Activated B cell treated with CpG ODN at 0.5 μM for 24 hours (primary cell): ENCODE measurements at places on chromosomes 2 and 18. TPM values are rescaled to one million over a fixed set of nuclear protein-coding genes. Genes with fewer than 3 reads are reported as not detected.
A peak's percentile ranks its signal among the peaks of the same experiment; 100 is the strongest.

DNA sequence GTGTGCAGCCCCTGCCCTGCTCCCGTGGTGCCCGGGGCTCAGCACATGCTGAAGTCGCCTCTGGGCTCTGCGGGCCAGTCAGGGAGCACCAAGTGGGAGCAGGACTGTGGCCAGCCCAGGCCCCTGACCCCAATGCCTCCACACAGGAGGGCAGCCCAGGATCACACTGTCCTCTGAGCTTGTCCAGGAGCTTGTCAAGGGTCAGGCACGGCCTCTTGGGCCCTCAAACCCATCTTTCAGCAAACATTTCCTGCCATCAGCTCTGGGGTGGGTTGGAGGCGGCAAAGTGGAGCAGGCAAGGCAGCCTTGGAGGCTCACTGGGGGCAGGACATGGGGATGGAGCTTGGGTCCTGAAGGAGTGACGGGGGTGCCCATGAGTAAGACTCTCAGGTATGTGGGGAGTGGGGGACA lies 10.3 kb downstream of the SNED1 start:
- peak; percentile 8 for DNase-seq
- H3K27ac ChIP-seq: no peak overlapping the region
- no peaks in the 10 kb centered on the region for H3K36me3 ChIP-seq
- H3K4me3 ChIP-seq: no peak overlapping the region
- H3K4me1 ChIP-seq: peaks cover 3% of the 10 kb centered on the region

DNA sequence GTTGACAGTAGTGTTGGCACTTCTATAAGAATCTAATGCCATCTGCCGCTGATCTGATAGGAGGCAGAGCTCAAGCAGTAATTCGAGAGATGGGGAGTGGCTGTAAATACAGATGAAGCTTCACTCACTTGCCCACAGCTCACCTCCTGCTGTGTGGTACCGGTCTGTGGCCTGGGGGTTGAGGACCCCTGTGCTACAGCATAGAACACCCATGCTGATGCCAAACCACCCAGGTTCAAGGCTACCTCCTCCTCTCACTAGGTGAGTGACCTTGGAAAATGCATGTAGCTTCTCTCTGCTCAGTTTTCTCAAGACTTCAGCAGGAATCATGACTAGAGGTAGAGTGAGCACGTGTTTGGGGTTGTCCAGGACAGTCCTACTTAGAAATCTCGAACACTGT lies 263.4 kb downstream of the SH3BP4 start:
- H3K27ac ChIP-seq: no peak overlapping the region
- H3K4me1 ChIP-seq: no peaks in the 10 kb centered on the region
- DNase-seq: no peak
- H3K36me3 ChIP-seq: no peaks in the 10 kb centered on the region
- no peak overlapping the region for H3K4me3 ChIP-seq

The FOXD4L1 gene
- 0.17 and 0.35 TPM in 2 replicates for total RNA-seq

The STPG4 gene
- total RNA-seq: 0.60 and 1.0 TPM in 2 replicates

DNA sequence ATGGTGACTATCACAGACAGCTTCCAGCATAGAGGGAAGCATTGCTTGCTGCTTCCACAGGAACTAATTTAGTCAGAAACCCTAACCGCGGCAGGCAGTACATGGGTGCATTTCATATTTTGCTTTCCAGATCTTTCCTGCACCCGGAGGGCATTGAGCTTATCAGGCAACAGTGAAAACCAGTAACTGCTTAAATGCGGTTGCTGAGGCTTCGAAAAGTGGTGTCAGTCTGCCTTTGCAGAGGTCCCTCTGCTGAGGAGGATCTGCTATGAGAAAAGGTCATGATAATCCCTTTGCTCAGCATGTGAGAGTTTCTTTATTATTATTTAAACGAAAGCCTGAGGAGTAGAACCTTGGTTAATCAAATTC lies 44.6 kb upstream of the ROCK2 start:
- no peak for DNase-seq
- no peaks in the 10 kb centered on the region for H3K27me3 ChIP-seq
- H3K36me3 ChIP-seq: no peaks in the 10 kb centered on the region
- H3K4me3 ChIP-seq: no peak overlapping the region
- no peaks in the 10 kb centered on the region for H3K4me1 ChIP-seq
- no peak overlapping the region for H3K27ac ChIP-seq

- DNase-seq: no peak
- no peaks in the 10 kb centered on the region for H3K36me3 ChIP-seq
- peaks cover 2% of the 10 kb centered on the region for H3K27me3 ChIP-seq
- no peak overlapping the region for H3K4me3 ChIP-seq
- H3K4me1 ChIP-seq: no peaks in the 10 kb centered on the region
- H3K27ac ChIP-seq: no peak overlapping the region
These were observed 382.3 kb upstream of the CRIM1 start for GRCh38 chr2:35973132-35973736.

The LIMS3 gene
- 0.24 TPM in 1 of 2 replicates, not detected in the other for total RNA-seq

DNA sequence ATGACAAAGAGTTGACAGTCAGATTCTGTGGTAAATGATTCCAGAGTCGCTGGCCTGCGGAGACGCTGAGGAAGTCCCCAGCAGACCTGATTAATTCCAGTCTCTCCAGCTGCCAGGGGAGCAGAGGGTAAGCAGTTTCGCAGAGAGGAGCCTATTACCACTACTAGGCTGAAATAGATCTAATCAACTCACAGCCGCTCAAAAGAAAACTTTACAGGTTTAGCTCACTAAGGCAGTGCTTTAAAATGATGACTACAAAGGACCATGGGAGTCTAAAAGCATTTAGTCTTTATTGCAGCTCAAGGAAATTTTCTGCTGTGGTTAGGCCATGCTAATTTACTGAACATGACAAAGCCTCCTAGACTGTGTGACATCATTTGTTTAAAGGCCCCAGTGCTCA lies 445.6 kb upstream of the POU3F3 start:
- H3K4me1 ChIP-seq: no peaks in the 10 kb centered on the region
- DNase-seq: no peak
- no peaks in the 10 kb centered on the region for H3K27me3 ChIP-seq
- no peak overlapping the region for H3K27ac ChIP-seq

The ARHGAP25 gene
- total RNA-seq: 324 and 336 TPM in 2 replicates

The SPP2 gene
- not detected in 2 replicates for total RNA-seq

DNA sequence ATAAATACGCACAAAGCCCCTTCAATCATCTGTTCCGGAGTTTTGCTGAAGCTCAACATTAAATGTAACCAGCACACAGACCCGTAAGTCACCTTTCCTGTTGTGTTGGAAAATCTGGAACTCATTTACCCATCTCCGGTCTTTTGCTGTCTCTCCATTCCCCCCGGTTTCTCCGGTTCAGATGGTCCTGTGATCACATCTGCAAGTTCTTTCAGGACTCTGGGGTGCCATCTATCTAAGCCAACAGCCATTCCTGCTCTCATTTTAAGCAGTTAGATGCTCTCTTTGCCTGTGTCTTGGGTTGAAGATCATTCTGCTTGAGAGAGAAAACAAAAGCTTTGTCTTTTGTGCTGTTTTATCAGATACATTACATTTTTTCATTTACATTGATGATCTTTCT lies 91.7 kb upstream of the TGIF1 start:
- no peak overlapping the region for H3K4me3 ChIP-seq
- H3K36me3 ChIP-seq: no peaks in the 10 kb centered on the region
- no peak for DNase-seq
- H3K27ac ChIP-seq: no peak overlapping the region
- H3K27me3 ChIP-seq: no peaks in the 10 kb centered on the region

The TRABD2A gene
- total RNA-seq: 3.4 and 4.5 TPM in 2 replicates

DNA sequence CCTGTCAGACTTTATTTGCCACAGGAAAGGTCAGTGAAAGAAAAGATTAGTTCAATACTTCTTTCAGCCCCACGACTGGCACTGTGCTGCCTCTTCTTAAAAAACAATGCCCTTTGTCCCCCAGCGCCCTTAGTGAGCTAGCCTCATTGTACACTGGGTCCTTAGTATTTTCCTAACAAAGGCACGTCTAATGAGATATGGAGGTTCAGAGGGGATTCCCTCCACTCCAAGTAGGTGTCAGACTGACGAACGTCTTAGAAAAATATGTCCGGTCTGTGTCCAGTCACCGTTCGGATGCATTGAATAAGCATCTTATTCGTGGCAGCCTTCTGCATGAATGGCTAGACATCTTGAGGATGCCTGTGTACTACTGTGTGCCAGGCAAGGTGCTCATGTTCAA lies 1.1 kb downstream of the FECH start:
- H3K4me3 ChIP-seq: peak overlapping the region; percentile 86
- H3K27me3 ChIP-seq: no peaks in the 10 kb centered on the region
- H3K4me1 ChIP-seq: peaks cover 30% of the 10 kb centered on the region

GRCh38 chr2:191618046-191618780 lies 59.7 kb upstream of the NABP1 start:
- peak overlapping the region; percentile 86 for H3K27ac ChIP-seq
- peaks cover 52% of the 10 kb centered on the region for H3K4me1 ChIP-seq
- H3K4me3 ChIP-seq: peak overlapping the region; percentile 56
- H3K36me3 ChIP-seq: no peaks in the 10 kb centered on the region
- DNase-seq: no peak

- H3K36me3 ChIP-seq: peaks cover 70% of the 10 kb centered on the region
- H3K27ac ChIP-seq: no peak overlapping the region
- no peak overlapping the region for H3K4me3 ChIP-seq
- H3K27me3 ChIP-seq: no peaks in the 10 kb centered on the region
- no peaks in the 10 kb centered on the region for H3K4me1 ChIP-seq
- no peak for DNase-seq
These were observed 15.4 kb downstream of the PDK1 start for GRCh38 chr2:172571245-172571644.

DNA sequence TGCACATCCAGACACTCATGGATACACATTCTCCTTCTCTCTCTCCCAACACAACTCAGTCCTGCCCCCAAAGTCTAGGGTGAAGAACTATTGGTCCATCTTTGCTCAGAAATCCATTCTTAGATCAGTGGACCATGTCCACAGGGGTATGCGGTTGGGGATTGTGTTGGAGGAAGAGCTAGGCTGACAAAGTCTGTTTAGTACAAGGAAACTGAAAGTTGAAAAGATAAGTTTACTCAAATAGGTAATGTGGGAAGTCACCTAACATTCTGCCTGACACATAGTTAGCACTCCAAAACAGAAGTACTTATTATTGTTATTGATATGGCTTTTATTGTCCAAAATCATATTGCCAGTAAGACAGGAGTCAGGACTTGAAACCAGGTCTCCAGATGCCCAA lies 55.9 kb downstream of the ALK start:
- H3K36me3 ChIP-seq: no peaks in the 10 kb centered on the region
- no peak overlapping the region for H3K4me3 ChIP-seq
- H3K27me3 ChIP-seq: peaks cover 8% of the 10 kb centered on the region
- H3K4me1 ChIP-seq: no peaks in the 10 kb centered on the region
- no peak for DNase-seq
- H3K27ac ChIP-seq: no peak overlapping the region

GRCh38 chr2:202344178-202344577 lies 31.9 kb upstream of the BMPR2 start:
- H3K27ac ChIP-seq: no peak overlapping the region
- no peak for DNase-seq
- H3K27me3 ChIP-seq: no peaks in the 10 kb centered on the region
- no peak overlapping the region for H3K4me3 ChIP-seq
- no peaks in the 10 kb centered on the region for H3K4me1 ChIP-seq
- H3K36me3 ChIP-seq: peaks cover 3% of the 10 kb centered on the region

DNA sequence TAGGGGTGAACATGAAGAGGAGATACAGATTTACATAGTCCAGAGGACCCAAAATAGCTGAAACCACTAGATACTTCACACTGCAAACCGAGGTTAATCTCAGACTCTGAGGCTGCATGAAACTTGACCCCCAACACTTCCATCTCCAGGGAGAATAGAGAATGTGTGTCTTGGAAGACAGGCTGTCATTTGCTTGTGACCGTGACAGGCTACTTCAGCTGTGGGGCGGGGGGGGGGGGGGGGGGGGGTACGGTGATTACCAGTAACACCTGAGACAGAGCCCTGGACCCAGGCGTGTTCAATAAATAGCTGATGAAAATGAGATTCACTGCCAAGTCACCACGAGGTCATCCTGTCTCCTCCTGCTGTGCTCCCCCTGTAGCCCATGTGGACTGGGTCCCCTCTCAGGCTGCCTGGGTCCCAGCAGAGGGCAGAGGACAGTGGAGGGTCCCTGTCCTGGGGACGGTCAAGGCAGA lies 5.7 kb upstream of the KLHL29 start:
- H3K36me3 ChIP-seq: no peaks in the 10 kb centered on the region
- H3K4me3 ChIP-seq: no peak overlapping the region
- H3K4me1 ChIP-seq: peaks cover 24% of the 10 kb centered on the region
- no peak for DNase-seq

The SLC16A14 gene
- 2.9 and 3.7 TPM in 2 replicates for total RNA-seq

The PCARE gene
- not detected in 2 replicates for total RNA-seq

DNA sequence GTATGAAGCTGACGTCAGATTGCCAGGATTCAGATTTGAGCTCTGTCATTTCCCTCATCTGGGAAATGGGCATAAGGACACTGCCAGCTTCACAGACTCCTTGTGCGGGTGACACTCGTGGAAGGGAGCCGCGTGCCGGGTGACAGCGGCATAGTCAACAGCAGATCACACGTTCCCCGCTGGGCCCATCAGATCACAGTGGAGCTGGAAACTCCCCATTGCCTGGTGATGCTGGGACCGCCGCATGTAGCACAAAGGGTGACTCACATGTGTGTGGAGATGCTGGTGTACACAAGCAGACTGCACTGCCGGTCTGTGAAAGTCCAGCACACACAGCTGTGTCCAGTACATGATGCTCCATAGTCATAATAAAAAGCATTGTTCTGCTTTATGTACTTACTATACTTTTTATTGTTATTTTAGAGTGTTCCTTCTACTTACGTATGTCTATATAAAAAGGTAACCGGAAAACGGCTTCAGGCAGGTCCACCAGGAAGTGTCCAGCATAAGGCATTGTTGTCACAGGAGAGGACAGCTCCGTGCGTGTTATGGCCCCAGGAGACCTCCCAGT lies 31.8 kb downstream of the SALL3 start:
- H3K4me3 ChIP-seq: no peak overlapping the region
- H3K27me3 ChIP-seq: no peaks in the 10 kb centered on the region
- no peak overlapping the region for H3K27ac ChIP-seq
- DNase-seq: no peak
- H3K36me3 ChIP-seq: no peaks in the 10 kb centered on the region
- no peaks in the 10 kb centered on the region for H3K4me1 ChIP-seq

GRCh38 chr18:69885841-69886531 lies 61.7 kb downstream of the CD226 start:
- H3K27ac ChIP-seq: peak overlapping the region; percentile 67
- no peak overlapping the region for H3K4me3 ChIP-seq
- peaks cover 1% of the 10 kb centered on the region for H3K36me3 ChIP-seq
- H3K27me3 ChIP-seq: peaks cover 3% of the 10 kb centered on the region
- no peak for DNase-seq

- H3K4me3 ChIP-seq: peak overlapping the region; percentile 21
- H3K27me3 ChIP-seq: no peaks in the 10 kb centered on the region
These were observed 6.2 kb upstream of the MGAT5 start for GRCh38 chr2:134247679-134248078.

DNA sequence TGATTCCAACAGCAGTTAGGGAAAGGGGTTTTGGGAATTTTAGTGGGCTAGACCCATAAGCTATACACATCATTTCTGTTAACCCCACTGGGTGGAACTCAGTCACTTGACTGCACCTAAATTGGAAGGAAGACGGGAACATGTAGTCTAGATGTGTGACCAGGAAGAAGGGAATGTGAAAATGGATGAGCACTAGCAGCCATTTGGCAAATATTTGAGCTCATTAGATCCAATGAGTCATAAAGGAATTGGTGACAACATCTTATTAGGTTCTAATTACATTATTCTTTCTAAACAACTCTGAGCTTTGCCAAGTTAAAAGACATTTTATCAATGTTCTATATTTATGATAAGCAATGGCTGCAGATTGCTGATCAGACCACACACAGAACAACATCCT lies 400.6 kb downstream of the IRS1 start:
- no peaks in the 10 kb centered on the region for H3K4me1 ChIP-seq
- no peak for DNase-seq
- peaks cover 15% of the 10 kb centered on the region for H3K27me3 ChIP-seq
- H3K36me3 ChIP-seq: no peaks in the 10 kb centered on the region
- H3K27ac ChIP-seq: no peak overlapping the region

GRCh38 chr18:3455090-3455635 lies 5.2 kb downstream of the TGIF1 start:
- DNase-seq: no peak
- H3K27ac ChIP-seq: peak overlapping the region; percentile 95
- H3K4me1 ChIP-seq: peaks cover 59% of the 10 kb centered on the region
- no peak overlapping the region for H3K4me3 ChIP-seq
- H3K36me3 ChIP-seq: peaks cover 63% of the 10 kb centered on the region
